CD14-positive monocyte (primary cell): ENCODE measurements at places on chromosomes 5 and 9.

DNA sequence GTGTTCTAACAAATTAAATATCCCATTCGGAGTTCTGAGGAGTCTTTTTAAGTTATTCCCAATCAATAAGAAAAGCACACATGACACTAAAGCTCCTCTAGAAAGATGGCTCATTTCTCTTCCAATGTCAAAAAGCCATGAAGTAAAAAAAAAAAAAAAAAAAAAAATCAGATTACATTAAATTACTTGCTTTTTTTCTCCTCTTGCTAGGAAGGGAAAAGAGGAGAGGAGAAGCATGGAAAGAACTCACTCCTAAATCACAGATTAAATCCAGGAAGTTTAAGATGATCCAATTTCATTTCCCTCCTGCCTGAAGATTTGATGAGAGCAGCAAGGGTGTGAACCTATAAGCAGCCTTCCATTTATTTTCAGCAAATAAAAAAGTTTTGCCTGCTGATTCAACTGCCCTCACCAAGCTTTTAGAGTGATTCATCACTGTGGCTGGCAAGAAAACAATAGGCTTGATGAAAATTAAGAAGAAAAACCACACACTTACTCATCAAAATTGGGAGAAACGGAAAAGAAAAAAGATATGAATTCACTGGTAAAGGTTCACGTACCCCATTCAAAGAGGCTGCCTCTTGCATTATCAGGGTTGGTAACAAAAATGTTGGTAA, 19.7 kb downstream of the MYO10 start:
- DNase-seq = no peak

- DNase-seq = no peak
Observed at GRCh38 chr9:97041898-97042297, 3.0 kb upstream of the CTSV start.

DNA sequence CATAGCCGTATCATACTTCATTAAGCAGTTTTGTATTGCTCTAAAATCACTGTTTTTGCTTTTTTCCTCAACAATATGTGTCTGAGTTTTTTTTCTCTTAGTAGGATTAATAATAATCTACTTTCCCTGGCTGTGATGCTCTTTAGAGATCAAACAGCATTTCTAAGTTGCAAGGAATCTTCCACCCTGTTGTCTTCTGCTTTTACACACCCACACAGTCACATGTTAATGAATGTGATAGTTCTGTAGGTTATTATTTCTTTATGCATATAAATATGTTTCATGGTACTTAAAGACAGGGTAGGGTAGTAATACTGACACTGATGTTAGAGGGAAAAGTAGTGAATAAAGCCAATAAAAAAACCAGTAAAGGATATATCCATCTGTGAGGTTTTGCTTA, 29.3 kb downstream of the SLC44A1 start:
- no peak for DNase-seq

DNA sequence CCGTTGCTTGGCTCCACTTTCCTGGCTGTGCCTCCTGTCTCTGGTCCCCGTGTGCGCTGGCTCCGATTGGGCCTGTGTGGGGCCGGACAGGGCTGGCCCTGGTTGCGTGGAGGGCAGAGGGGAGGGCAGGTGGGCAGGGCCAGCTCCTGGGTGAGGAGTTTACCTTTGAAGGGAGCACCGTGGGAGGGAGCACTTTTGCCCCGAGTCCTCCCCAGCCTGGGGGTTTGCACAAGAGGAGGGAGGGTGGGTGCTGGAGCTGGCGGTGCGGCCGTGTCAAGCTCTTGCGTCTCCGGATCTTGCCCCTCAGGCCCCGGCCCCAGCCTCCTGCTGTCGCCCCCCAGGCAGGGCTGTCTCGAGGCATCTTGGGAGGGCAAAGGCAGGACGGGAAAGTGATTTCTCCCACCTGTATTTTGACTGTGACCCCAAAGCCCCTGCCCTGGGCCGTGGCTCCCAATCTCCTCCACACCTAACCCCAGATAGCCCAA, 48.3 kb upstream of the EXOC3 start:
- no peak for DNase-seq
